Central memory CD4-positive, alpha-beta T cell (primary cell): ENCODE measurements at places on chromosomes 5 and 9.

DNA sequence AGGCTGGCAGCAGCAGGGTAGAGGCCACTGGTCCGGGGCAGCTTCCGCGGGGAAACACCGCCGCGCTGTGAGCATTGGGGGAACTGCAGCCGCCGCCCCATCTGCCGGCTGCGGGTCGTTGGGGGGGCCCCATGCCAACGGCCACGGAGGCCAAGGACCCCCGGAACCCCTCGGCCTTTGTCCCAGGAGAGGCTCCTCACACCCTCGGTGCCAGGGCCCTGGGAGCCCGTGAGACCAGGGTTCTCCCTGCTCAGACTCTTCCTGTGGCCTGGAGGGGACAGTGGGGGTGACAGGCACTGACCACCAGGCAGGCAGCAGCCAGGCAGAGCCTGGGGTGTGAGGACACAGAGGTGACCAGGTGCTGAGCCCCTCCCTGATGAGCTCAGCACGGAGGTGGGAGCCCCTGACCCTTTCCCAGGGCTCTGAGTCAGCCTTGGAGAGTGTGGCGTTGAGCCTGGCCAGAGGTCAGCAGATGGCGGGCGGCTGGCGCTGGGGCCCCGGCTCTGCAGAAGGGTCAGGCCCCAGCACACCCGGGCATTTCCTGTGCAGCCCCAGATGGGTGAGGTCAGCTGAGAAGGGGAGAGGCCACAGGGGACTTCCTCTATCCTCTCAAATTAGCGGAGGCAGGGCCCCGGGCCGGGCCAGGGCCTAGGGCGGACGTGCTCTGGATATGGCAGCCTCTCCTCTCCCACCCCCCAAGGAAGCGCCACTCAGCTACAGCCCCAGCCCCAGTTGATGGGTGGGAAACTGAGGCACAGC, 17.9 kb upstream of the EGFL7 start:
- no peak for DNase-seq

GRCh38 chr9:99868845-99869244, 37.6 kb upstream of the STX17 start:
- no peak for DNase-seq

DNA sequence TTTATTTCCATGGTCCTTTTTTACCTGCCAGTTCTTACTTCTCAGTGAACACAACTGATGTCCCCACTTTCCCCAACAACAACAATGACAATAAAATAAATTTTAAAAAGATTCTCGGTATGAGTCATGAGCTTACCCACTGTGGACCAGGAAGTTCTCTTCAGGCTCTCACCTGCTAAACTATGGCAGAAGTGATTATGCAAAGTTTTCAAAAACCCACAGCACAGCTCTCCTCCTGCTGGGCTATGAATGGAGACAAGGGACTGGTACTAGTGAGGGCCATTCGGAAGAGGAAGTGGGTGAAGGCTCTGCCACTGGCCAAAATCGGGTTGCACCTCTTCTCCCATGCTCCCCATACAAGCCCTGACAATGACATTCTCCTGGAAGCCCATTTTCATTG, 429.4 kb downstream of the PIK3R1 start:
- no peak for DNase-seq

- DNase-seq = no peak
Observed at GRCh38 chr5:178740921-178741320, 10.5 kb upstream of the ZNF354A start.

- DNase-seq = no peak
Observed at GRCh38 chr9:130343445-130343918, 77.9 kb downstream of the HMCN2 start.

DNA sequence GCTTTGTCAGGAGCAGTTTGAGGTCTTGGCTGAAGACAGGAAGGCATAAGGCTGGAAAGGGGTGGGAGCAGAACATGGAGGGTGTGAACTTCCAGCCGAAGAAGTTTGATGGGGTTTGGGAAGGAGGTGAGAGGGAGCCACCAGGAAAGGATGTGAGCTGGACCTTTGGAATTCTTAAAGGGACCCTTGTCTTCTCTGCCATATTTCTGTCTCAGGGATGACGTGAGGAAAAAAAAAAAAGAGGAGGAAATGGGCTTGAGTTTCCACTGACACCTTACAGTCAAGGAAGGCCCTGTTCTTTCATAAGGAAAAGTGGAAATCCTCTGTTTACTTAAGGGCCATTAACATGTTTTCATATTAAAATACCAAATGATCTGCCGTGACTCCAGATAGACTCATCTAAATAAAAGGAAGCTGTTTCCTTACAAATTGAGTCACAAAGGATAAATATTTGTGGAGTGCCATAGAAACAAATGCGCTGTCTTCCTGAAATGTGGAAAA, 132.1 kb downstream of the PALM2AKAP2 start:
- DNase-seq = no peak

GRCh38 chr9:79694676-79695400, 123.1 kb downstream of the TLE4 start:
- DNase-seq = no peak

DNA sequence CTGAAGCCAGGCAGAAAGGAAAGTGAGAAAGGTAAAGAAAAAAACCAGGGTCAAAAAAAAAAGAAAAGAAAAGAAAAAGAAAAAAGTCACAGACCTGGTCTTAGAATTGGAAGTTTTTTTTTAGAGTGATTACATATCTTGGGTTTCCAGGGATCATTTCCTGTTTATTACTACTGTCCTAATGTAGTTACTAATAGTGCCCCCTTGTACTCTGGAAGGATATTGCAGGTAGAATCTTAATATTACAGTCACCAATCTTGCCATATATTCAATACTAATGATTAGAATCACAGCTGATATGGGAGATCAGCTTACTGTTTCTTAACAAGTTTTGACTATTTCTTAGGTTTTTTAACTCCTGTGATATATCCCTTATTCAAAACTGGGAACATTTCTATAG, 543.2 kb upstream of the CDH6 start:
- no peak for DNase-seq

GRCh38 chr5:14665949-14666348, 1.4 kb downstream of the OTULIN start:
- peak; percentile 50 for DNase-seq

- DNase-seq = peak; percentile 31
Observed at GRCh38 chr9:131478421-131478868, 24.3 kb upstream of the POMT1 start.

GRCh38 chr5:158805195-158805594, 294.5 kb downstream of the EBF1 start:
- no peak for DNase-seq

GRCh38 chr5:55278778-55279177, 28.7 kb downstream of the DHX29 start:
- DNase-seq = no peak

DNA sequence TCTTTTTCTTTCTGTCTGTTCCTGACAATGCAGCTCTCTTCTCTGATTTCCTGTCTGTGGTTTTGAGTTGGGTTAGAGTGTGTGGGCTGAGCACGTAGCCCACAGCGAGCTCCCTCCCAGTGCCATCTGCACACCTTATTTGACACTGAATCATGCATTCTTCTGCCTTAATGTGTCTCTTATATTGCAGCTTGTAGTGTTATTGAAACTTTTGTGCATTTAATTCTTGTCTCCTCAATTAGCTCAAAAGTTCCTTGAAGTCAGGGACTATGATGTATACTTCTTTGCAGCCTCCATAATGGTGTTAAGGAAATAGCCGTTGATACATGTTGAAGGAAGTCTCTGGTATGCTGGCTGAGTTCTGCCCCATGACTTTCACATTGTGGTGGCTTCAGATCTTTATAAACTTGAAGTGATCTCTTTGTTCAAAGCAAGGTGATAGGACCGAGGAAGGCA, 576.2 kb upstream of the CLINT1 start:
- peak; percentile 11 for DNase-seq

DNA sequence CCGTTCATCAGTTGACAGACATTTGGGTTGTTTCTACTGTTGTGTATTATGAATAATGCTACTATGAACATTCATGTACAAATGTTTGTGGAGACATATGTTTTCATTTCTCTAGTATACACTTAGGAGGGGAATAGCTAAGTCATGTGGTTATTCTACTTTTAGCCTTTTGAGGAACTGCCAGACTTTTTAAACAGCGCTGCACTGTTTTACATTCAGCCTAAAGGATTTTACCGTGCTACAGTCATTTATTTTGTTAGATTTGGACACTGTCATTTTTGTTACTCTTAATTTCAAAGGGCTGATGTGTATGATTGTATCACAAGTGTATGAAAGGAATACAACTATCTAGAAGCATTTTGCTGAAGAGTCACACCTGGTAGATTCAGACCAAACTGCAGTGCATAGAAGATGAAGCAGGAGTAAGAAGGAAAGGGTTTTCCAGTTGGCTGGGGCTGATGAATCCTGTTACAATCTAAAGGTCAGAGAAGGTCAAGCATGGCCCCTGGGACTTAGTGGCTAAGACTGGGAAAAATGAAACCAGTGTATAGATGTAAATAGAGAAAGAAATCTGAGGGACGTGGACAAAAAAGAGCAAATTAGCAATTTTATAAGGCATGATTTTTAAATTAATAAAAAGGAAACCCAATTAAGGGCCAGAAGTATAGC, 509.7 kb downstream of the PSAT1 start:
- no peak for DNase-seq

- no peak for DNase-seq
Observed at GRCh38 chr5:133356396-133356983, 255.9 kb downstream of the FSTL4 start.

GRCh38 chr5:170408226-170408625, 19.1 kb upstream of the KCNMB1 start:
- no peak for DNase-seq

- DNase-seq = no peak
Observed at GRCh38 chr5:87258507-87258906, 9.2 kb upstream of the RASA1 start.

- DNase-seq = no peak
Observed at GRCh38 chr5:10293907-10294662, 13.6 kb downstream of the CMBL start.

- DNase-seq = no peak
Observed at GRCh38 chr9:95207403-95207802, 110.1 kb downstream of the FANCC start.

GRCh38 chr5:14818931-14819790, 52.4 kb downstream of the ANKH start:
- DNase-seq = no peak

- no peak for DNase-seq
Observed at GRCh38 chr5:157167214-157167621, 1.2 kb upstream of the GARIN3 start.

DNA sequence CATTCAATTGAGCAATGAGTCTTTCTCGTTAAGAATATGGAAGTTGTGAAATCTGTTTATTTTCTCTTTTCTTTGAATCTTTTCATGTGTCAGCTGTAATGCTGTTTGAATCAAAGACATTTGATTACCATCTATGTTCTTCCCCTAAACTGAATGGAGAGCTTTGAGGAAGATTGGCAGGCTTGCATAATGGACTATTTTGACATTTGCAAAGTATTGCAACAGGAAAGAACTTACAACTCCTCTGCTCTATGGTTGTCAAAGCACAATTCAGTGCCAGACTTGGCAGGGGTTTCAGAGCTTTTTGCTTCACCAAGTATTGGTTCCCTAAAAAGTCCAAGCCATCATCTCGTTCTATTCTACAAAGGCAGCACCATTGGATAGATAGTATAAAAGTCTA, 549.0 kb upstream of the NUDT12 start:
- DNase-seq = no peak

- DNase-seq = no peak
Observed at GRCh38 chr9:120416781-120417427, 163.1 kb downstream of the CDK5RAP2 start.

- peak; percentile 25 for DNase-seq
Observed at GRCh38 chr5:159175547-159175946, 33.8 kb downstream of the RNF145 start.

GRCh38 chr5:10691826-10692785, 68.9 kb downstream of the DAP start:
- DNase-seq = no peak

- no peak for DNase-seq
Observed at GRCh38 chr5:98602534-98603112, 170.8 kb upstream of the RGMB start.

- no peak for DNase-seq
Observed at GRCh38 chr9:137973829-137974416, 96.3 kb downstream of the CACNA1B start.

- no peak for DNase-seq
Observed at GRCh38 chr5:167720676-167721260, 570.7 kb upstream of the WWC1 start.

- DNase-seq = no peak
Observed at GRCh38 chr5:10832987-10833386, 72.0 kb upstream of the DAP start.

GRCh38 chr5:68290260-68290674, 74.7 kb downstream of the PIK3R1 start:
- DNase-seq = no peak

DNA sequence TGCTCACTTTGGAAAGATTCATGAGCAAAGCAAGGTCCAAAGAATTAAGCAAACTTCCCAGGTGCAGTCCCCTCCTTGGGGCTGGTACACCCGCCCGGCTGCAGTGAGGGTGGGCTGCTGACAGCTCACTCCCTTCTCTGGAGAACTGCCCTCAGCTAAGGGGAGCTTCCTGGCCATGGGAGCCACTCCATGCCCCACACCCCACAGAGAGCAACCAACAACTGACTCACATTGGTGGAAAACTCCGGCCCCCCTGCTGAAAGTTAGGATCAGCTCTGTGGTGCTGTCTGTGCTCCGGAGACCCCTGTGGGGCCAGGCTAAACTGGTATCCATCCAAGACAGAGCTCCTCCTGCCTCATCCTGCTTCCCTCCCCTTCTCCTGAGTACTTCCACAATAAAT, 223.0 kb downstream of the GABBR2 start:
- DNase-seq = no peak

- no peak for DNase-seq
Observed at GRCh38 chr9:109969011-109969410, 189.0 kb downstream of the PALM2AKAP2 start.

DNA sequence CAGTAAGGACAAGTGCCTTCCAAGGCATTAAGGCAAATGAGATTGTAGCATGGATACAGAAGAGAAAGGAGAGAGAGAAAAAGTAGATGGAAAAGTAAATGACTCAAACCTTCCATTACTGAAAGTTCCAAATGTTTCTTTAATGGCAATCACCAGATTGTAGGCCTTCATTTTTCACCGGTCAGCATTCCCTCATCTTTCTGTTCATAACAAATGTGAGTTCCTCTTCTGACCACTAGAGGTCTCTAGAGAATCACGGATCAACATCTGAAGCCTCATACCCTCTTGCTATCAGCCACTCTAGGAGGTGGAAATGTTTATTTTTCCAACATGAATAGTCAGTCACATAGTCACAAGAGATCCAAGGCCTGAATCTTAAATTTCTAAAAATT, 73.6 kb upstream of the RPS23 start:
- DNase-seq = peak; percentile 43

DNA sequence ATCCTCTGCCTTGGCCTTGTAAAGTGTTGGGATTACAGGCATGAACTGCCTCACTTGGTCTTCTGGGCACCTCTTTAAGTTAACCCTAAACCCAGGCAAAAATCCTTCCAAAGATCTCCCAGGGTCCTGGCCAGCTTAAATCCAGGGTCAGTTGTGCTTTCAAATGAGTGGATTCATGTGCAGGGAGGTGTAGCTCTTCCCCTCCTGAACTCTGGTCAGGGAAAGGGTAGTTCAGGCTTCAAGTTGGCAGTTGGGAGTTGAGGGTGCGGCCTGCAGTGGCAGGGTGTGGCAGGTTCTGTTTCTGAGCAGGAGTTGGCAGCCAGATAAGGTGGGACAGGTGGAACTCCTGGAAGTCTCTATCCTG, 3.6 kb downstream of the HNRNPAB start:
- DNase-seq = no peak

- no peak for DNase-seq
Observed at GRCh38 chr5:130151239-130151638, 247.0 kb downstream of the CHSY3 start.

- no peak for DNase-seq
Observed at GRCh38 chr9:75715360-75715759, 175.1 kb upstream of the PCSK5 start.
